ENCODE measurements at places on chromosomes 2 and 18. TPM values are rescaled to one million over a fixed set of nuclear protein-coding genes. Genes with fewer than 3 reads are reported as not detected.

The CTAGE1 gene
- total RNA-seq, result 0.11 TPM

The NPC1 gene
- total RNA-seq, result 28.4 TPM

The GCKR gene
- total RNA-seq, result not detected

The DSC1 gene
- total RNA-seq, result not detected

The NYAP2 gene
- not detected for total RNA-seq

The CDCA7 gene
- total RNA-seq, result 60.7 TPM

The ANO7 gene
- total RNA-seq, result 1.7 TPM

The SPDYA gene
- total RNA-seq, result 0.28 TPM

The CYP27C1 gene
- total RNA-seq, result 0.63 TPM

All from SJSA1 (cell line).